ENCODE measurements at places on chromosomes 6 and 20.

GRCh38 chr6:130252527-130253237 lies 29.9 kb upstream of the SAMD3 start:
- DNase-seq: no peak

GRCh38 chr6:116012951-116013350 lies 47.7 kb downstream of the FRK start:
- no peak for DNase-seq

DNA sequence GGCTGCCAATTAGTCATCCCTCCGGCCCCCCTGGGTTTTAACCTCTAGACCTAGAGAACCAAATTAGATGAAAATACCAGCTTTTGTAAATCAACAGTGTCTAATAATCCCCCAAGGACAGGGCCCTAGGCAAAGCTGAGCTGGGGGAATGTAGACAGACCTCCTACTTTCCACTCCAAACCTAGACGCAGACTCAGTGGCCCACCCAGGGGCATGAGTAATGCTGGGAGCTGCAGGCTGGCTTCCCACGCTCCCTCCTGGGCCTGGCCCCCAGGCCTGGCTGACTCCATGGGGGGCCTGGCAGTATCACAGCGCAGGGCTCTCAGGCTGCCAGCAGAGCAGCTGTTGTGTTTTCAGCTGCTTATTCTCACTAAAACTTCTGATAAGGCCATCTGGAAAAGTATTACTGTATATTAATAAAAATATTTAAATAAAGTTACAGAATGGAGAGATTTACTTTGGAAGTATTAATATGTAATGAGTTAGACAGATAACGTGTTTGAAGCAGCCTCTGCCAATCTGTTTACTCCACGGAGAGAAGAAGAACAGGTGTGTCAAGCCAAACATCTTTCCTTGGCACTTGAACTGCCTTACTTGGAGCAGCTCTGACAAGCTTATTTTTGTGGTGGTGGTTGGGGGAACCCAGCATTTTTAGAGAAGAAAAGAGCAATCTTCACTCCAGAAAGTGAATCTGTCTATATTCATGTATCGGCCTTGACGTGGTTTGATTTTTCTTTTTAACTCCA lies 144.0 kb upstream of the AGPAT4 start:
- no peak for DNase-seq

DNA sequence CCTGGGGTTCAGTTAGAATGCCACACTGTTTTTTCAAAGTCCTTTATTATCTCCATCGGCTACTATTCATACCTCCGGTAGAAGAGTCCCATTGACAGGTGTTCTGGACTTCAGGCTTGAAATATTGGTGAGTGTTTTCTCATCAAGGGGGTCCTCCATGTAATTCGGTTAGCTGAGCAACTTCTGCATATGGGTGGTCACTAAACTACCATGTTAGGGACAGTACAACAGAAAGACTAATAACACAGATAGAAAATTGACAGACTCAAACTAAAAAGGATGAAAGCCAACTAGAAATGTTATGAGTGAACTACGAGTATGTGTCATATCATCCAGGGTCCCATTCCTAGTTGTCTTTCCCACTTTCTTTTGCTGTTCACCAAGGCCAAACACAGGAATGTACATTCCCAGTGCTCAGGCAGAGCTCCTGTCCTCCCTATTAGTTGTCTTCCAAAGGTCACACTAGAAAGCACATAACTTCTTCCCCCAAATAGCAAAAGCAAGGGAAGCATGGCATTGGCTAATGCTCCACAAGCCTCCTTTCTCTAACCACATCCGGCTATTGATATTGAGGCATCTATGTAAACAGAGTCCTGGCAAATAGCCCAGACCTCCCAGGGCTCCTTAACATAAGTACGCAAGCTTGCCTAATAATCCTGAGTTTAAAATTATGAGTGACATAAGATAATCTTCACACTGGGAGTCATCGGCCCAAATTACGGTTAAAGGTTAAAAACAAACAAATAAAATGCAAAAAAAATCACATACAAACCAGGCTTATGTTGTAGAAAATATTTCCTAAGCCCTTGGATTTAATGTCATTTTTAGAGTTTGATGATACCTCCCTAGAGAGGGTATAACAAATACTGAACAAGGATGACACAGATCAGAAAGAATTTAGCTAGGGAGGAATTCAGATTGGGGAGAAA lies 13.2 kb downstream of the CCN2 start:
- no peak for DNase-seq

DNA sequence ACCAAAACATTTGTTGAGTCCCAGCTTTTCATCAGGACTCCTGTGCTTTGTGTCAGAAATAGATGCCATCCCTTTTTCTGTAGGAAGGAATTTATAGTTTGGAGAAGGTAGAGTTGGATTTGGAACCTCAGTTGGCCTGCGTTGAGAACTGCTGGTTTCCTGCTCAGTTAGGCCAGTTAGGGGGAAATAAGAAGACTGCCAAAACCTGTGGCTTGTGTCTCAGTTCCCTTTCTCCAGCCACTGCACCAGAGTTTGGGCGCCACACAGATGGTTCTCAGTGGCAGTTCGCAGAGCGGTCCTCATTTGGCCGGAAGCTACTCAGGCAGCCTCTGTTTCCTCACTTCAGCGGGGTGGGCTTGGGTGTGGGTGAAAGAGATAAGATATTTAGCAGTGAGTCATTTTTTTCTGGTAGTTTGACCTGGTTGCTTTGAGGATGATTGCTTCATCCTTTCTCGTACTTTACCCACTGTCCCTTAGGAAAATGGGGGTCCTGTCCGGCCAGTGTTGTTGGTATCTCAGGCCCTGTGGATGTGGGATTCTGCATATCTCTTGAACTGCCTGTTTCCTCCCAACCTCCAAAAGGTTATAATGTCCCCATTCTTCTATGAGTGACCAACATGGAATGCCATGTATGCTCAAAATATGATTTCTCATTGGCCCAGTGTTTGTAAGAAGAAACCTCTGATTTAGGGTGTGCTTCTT lies 53.7 kb downstream of the JARID2 start:
- peak; percentile 56 for DNase-seq

DNA sequence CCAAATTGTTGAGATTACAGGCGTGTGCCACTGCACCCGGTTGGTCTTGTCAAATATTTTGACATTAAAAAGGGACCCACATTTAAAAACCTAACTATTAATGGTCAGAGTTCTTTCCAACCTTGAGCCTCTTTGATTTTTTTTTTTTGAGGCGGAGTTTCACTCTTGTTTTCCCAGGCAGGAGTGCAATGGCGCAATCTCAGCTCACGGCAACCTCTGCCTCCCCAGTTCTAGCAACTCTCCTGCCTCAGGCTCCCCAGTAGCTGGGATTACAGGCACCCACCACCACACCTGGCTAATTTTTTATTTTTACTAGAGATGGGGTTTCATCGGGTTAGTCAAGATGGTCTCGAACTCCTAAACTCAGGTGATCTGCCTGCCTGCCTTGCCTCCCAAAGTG lies 31.3 kb downstream of the CTNNBL1 start:
- no peak for DNase-seq

DNA sequence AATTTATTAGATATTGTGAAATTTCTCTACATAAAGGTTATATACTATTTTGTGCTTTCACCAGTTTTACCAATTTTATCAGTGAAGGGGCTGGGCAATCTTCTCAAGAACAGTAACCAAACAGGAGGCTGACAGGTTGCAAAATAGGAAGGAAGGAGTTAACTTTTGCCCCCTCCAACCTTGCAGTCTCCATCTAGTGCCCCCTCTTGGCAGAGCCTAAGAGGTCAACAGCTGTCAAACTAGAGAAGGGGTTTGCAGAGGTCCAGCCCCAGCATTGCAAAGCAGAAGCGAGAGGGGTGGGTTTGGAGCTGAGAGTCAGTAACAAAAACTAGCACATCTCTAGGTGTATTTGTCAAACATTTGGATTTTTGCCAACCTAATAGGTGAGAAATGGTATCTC lies 391.0 kb downstream of the CDC5L start:
- no peak for DNase-seq

- DNase-seq: peak; percentile 31
These were observed 19.8 kb upstream of the RGS17 start for GRCh38 chr6:153150752-153151440.

- DNase-seq: no peak
These were observed 113.9 kb downstream of the ALDH8A1 start for GRCh38 chr6:134835993-134836392.

GRCh38 chr6:41822021-41822420 lies 34.5 kb downstream of the TOMM6 start:
- DNase-seq: no peak

DNA sequence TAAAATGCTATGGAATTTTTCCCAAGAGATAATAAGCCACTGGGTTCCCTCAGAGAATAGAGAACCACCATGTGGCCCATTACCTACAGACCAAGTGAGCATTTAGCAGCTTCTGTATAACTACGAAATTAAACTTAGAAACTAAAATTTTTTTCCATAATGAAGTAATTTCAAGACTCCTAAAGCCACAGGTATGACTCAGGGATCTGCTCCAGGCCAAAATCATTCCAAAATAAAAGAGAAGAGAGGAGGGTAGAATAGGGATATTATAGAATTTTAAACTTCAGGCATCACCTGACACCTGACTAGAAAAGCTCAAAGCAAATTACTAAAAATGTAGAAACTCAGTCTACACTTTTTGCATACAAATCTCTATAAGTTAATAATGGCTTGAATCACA lies 108.9 kb upstream of the DST start:
- no peak for DNase-seq

DNA sequence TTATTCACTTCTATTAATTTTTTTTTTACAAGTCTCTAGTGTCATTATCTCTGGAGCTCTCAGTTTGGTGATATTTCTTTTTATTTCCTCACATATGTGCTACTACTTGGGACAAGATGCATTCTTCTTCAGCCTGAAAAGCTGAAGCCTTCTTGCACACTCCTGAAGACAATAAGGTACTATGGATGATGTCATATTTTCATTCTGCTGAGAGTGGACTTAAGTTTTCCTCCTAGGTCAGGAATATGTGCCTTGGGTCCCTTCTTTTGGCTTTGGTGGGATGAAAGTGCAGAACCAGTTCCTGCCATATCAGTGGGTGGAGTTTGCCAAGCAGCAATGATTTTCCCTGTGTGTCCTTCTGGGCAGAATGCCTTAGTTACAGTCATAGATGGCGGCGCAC lies 188.7 kb upstream of the EYA4 start:
- no peak for DNase-seq

DNA sequence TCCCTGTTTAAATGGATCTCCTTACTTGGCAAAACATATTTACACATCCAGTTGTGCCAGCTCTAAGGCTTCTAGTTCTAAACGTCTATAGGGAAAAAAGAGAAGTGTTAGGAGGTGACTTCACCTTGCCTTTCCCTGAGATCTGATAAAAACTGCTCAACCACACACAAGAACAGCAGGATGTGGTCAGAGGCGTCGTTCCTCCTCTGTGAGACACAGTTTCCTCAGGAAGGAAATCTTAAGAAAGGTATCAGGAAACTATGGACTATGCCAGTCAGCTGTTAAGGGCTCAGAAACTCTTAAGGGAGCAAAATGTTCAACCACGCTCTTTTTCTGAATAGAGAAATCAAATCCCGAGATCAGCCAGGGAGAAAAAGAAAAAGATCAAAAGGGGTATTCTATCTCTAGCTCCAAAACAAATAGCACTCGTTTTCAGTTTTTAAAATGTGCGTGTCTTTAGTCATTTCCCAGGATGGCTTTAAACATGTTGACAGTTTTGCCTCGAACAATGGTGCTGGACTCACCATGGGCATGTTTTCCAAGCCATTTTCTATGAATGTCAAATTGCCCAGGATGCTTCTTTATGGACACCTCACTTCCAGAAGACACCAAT lies 154.5 kb downstream of the HACE1 start:
- peak; percentile 51 for DNase-seq

GRCh38 chr20:34887023-34887422 lies 10.6 kb downstream of the ACSS2 start:
- DNase-seq: no peak

- no peak for DNase-seq
These were observed 465.3 kb downstream of the BMP2 start for GRCh38 chr20:7232796-7233195.

- no peak for DNase-seq
These were observed 19.6 kb downstream of the HLA-A start for GRCh38 chr6:29961966-29962365.

DNA sequence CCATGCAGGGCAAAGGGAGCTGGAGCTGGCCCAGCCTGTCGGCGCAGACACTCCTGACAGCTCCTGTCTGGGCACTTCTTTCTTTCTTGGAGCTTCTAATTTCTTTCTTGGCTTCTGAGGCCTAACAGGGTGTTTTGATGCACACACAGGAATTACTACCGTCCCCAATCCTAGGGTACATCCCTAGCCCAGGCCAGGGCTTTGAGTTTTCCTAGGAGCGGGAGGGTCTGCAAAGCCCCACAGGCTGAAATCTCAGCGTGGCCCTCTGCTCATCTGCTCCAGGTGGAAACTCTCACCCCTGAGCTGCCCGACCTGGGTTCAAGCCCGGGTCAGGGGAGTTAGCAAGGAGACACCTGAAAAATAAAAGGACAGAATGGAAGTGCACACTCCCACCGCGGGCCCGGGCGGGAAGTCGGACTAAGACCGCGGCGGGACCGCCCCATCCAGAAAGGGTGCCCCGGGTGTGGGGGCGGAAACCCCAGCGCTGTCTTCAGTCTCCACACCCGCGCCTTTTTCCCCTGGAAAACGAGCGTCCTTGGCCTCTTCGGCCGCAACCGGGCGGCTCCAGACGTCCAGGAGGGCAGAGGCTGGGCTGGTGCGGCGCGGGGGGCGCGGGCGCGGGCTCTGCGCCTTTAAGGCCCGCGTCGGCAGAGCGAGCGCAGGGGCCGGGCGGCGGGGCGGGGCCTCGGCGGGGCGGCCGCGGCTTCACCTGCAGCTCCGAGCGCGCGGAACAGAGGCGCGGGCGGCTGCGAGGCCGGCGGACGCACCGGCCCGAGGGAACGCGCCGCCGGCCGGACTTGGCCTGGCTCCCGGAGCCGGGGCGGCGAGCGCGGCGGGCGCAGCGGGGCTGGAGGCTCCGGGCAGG lies at the start of gene CDH4:
Gene CDH4, plus strand, starts transcription at position 733 of the 865 bp plus-strand sequence.
- peak; percentile 63 for DNase-seq

GRCh38 chr20:14896569-14896968 lies 559.2 kb upstream of the FLRT3 start:
- DNase-seq: no peak

DNA sequence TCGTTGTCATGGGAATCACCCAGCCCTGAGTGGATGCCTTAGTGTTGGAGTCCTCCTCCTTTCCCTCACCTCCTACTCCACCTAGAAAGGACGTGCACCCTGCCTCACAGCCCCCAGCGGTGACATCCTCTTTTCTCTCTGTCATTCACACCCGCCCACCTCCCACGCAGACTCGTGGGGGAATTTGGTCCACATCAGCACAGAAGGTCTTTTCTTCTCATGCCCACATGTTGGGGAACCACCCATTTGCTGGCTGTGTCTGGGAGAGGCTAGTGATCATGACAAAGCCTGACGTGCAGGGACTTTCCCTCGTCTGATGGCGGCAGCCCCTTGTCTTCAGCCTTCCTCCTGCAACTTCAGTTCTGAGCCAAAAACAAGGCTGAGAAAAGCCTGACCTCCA lies 96.0 kb upstream of the CNKSR3 start:
- no peak for DNase-seq

GRCh38 chr6:35392111-35392702 lies 49.8 kb downstream of the PPARD start:
- peak; percentile 87 for DNase-seq

- DNase-seq: no peak
These were observed 29.6 kb upstream of the NOL4L start for GRCh38 chr20:32614772-32615171.
